ENCODE measurements at places on chromosomes 2 and 18. TPM values are rescaled to one million over a fixed set of nuclear protein-coding genes. Genes with fewer than 3 reads are reported as not detected.

BUB1 gene
- total RNA-seq = 14.4 TPM

DNA sequence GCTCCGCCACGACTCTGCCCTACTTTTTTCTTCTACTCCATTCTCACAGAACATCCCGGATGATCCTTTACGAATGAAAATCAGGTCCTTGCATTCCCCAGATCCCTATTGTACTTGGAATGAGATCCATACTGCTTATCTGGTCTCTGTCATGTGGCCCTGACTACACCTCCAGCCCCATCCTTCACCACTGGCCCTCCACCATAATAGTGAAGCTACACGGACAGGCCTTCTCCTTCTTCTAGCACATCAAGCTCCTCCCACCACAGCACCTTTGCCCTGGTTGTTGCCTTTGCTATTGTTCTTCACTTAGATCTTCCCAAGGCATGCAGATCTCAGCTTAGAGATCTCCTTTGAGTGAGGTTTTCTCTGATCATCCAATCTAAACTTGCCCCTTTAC, 20.1 kb upstream of the RMDN2 start:
- peaks cover 4% of the 10 kb centered on the region for H3K4me1 ChIP-seq
- no peak overlapping the region for H3K27ac ChIP-seq
- H3K27me3 ChIP-seq = no peaks in the 10 kb centered on the region
- no peak overlapping the region for H3K4me3 ChIP-seq
- DNase-seq = no peak

- peaks cover 49% of the 10 kb centered on the region for H3K36me3 ChIP-seq
- DNase-seq = no peak
- no peaks in the 10 kb centered on the region for H3K4me1 ChIP-seq
- H3K27ac ChIP-seq = no peak overlapping the region
- no peaks in the 10 kb centered on the region for H3K27me3 ChIP-seq
Measured at GRCh38 chr18:23524213-23524707, 20.9 kb downstream of the RMC1 start.

NFATC1 gene
- total RNA-seq = 2.7 TPM

LYPD6B gene
- total RNA-seq = 40.1 TPM

COL4A3 gene
- 0.19 TPM for total RNA-seq

DNA sequence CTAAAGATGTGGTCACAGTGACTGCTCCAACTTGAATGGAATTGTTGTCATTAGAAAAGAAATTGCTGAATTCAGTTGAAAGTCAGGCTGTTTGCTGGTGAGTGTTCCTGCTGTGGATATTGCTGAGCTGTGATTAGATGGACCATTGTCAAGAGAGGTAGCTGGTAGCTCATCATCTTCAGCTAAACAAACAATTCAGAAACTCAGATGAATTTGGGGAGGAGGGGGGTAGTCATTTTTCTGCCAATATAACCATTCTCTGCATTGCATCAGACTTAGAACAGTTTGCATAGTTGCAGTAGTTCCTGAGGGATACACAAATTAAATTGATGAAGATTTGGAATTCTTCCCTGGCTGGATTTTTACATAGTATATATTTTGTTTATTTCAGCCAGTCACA, 108.3 kb downstream of the MTCL1 start:
- H3K4me1 ChIP-seq = peaks cover 17% of the 10 kb centered on the region
- H3K27ac ChIP-seq = no peak overlapping the region
- H3K27me3 ChIP-seq = no peaks in the 10 kb centered on the region
- H3K4me3 ChIP-seq = no peak overlapping the region
- DNase-seq = no peak
- peaks cover 36% of the 10 kb centered on the region for H3K36me3 ChIP-seq
